ENCODE measurements at places on chromosomes 2 and 18. TPM values are rescaled to one million over a fixed set of nuclear protein-coding genes. Genes with fewer than 3 reads are reported as not detected.

The MERTK gene
- polyA plus RNA-seq = 6.5 TPM

The HOXD8 gene
- polyA plus RNA-seq = not detected

The ME2 gene
- polyA plus RNA-seq = 54.7 TPM

The RAB6C gene
- polyA plus RNA-seq = 0.03 TPM

The CFAP221 gene
- 0.14 TPM for polyA plus RNA-seq

The FOXD4L1 gene
- polyA plus RNA-seq = not detected

The RAPH1 gene
- polyA plus RNA-seq = 3.5 TPM

The GRHL1 gene
- 1.3 TPM for polyA plus RNA-seq

The STON1 gene
- 5.0 TPM for polyA plus RNA-seq

The OR6B2 gene
- not detected for polyA plus RNA-seq

The FAM228A gene
- not detected for polyA plus RNA-seq

The OTOS gene
- 0.19 TPM for polyA plus RNA-seq

The FBXO15 gene
- 0.85 TPM for polyA plus RNA-seq

The LHCGR gene
- polyA plus RNA-seq = 0.19 TPM

All from H1 (cell line).